ENCODE measurements at places on chromosomes 5 and 9. TPM values are rescaled to one million over a fixed set of nuclear protein-coding genes. Genes with fewer than 3 reads are reported as not detected.

Gene CARD6
- total RNA-seq: 8.2 TPM

GRCh38 chr5:172402531-172403188 is 51.7 kb downstream of the SH3PXD2B start:
- peaks cover 24% of the 10 kb centered on the region for H3K4me1 ChIP-seq
- H3K27ac ChIP-seq: peak overlapping the region; percentile 80
- DNase-seq: no peak
- peaks cover 12% of the 10 kb centered on the region for H3K36me3 ChIP-seq
- H3K27me3 ChIP-seq: no peaks in the 10 kb centered on the region

DNA sequence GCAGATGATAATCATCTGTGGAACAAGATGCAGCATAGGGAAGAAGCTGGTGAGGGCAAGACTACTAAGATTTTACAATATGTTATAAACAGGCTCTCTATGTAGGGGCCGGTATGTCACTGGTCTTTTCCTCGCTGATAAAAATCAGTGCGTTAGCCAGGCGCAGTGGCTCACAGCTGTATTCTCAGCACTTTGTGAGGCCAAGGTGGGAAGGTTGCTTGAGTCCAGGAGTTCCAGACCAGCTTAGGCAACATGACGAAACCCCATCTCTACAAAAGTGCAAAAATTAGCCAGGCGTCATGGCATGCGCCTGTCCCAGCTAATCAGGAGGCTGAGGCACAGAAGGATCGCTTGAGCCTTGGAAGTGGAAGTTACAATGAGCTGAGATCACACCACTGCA is 135.9 kb downstream of the TUSC1 start:
- DNase-seq: no peak
- H3K36me3 ChIP-seq: no peaks in the 10 kb centered on the region
- no peaks in the 10 kb centered on the region for H3K27me3 ChIP-seq
- H3K4me1 ChIP-seq: no peaks in the 10 kb centered on the region

- H3K36me3 ChIP-seq: peaks cover 9% of the 10 kb centered on the region
- H3K27me3 ChIP-seq: no peaks in the 10 kb centered on the region
- peaks cover 6% of the 10 kb centered on the region for H3K4me1 ChIP-seq
- H3K4me3 ChIP-seq: no peak overlapping the region
- DNase-seq: no peak
Observed at GRCh38 chr9:113370806-113371325, 5.9 kb downstream of the HDHD3 start.

- no peak overlapping the region for H3K27ac ChIP-seq
- H3K27me3 ChIP-seq: peaks cover 6% of the 10 kb centered on the region
- no peaks in the 10 kb centered on the region for H3K4me1 ChIP-seq
- H3K4me3 ChIP-seq: no peak overlapping the region
Observed at GRCh38 chr9:132486706-132487350, 76.8 kb downstream of the CFAP77 start.

All from ascending aorta (tissue), 2 donors.